ENCODE measurements at places on chromosomes 16 and 17.

- DNase-seq = no peak
Observed at GRCh38 chr17:77307479-77308198, 166.9 kb downstream of the SEC14L1 start.

DNA sequence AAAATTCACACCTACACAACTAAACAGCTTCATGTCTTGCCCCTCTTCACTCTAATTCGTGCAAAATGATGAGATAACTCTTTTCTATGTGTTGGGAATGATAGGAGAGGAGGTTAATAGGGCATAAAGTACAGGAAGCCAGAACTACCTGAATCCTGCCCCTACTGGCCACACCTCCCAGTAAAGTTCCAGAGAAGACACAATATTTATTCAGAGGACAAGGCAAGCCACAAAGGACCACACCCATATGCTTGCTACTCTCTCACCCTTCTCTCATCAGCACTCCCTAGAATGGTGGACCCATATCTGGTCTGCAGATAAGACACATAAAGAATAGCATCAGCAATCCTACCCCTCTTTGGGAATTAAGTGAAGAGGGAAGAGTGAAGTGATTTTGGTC is 74.6 kb downstream of the ZNF18 start:
- no peak for DNase-seq

- DNase-seq = no peak
Observed at GRCh38 chr16:85190572-85190971, 78.3 kb upstream of the CIBAR2 start.

- no peak for DNase-seq
Observed at GRCh38 chr16:70390774-70391173, 44.1 kb downstream of the DDX19A start.

DNA sequence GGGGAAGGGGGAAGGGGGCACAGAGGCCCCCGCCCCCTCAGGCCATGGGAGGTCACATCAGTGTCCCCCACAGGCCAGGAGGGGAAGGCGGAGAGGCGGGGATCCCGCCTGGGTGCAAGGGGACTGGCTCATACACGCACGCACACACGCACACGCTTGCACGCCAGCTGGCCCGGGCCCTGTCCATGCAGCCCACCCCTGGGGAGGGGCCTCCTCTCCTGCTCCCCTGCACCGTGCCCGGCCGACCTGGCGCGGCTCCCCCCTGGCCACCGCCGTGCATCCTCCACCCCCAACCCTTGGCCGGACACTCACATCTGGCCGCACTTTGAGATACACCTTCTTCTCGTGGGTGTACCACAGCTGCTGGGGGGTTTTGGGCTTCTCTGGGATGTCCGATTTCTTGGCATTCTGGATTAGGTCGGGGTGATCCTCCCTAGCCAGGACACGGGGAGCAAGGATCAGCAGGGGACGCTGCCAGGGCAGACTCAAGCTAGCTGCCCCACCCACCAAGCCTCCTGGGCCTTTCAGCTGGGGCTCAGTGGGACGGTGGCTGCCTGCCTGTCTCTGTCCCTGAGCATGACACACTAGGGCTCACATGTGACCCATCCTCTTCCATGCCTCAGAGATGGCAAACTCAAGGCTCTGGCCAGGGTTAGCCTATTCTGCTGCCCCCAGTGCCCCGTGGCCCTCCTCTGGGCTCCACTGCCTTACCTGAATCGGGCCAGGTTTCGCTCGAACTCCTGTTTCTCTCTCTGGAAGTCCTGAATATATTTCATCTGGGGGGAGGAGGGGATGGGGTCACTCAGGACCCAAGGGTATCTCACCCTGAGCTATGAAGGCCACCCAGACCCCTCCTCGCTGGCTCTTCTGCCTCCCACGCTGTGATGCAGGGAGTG is 6.7 kb downstream of the UBTF start:
- no peak for DNase-seq

Measured in stromal cell of bone marrow (primary cell).